Stimulated activated CD8-positive, alpha-beta memory T cell treated with anti-CD3 and anti-CD28 coated beads, Interleukin-4, amount 100 ng/mL, for 1 hour (primary cell): ENCODE measurements at places on chromosomes 12 and 14.

- no peak for DNase-seq
These were observed 68.8 kb upstream of the GTF2A1 start for GRCh38 chr14:81289516-81289915.

- no peak for DNase-seq
These were observed 410.6 kb downstream of the DAD1 start for GRCh38 chr14:22178333-22178839.

- no peak for DNase-seq
These were observed 22.6 kb downstream of the CBX5 start for GRCh38 chr12:54257332-54257731.

DNA sequence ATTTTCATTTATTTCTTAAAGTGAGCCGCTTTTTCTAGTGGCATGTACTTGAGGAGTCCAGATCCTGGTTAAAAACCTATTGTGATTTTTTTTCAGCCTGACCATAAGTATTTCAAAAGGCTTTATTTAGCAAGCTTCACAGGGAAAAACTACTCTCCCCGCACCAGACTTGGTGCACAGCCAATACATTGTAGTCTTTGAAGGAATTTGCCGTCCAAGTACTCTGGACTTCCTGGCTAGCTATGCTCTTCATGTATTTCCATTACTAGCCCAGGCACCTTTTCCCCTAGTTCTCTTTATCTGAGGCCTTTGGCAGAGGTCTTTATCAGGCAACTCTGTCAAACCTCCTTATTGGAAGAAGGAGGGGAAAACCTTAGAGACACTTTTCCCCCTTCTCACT, 234.7 kb downstream of the CCDC91 start:
- no peak for DNase-seq

GRCh38 chr12:77968021-77968420, 137.3 kb downstream of the NAV3 start:
- DNase-seq, result no peak

DNA sequence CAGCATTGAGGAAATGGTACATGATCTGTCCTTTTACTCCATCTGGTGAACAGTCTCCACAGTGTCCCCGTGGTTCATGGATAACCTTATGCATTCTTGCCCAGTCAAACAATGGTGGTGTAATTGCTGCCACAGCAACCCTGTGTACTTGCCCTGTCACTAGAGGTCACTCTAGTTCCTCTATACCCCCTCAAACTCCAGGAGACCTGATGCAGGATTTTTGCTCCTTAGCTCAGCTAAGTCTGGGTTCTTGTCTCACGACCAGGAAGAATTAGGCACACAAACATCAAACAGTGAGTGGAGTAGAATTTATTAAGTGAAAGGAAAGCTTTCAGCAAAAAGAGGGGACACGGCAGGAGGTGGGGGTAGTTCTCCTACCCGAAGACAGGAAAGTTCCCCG, 24.7 kb upstream of the EEA1 start:
- no peak for DNase-seq

DNA sequence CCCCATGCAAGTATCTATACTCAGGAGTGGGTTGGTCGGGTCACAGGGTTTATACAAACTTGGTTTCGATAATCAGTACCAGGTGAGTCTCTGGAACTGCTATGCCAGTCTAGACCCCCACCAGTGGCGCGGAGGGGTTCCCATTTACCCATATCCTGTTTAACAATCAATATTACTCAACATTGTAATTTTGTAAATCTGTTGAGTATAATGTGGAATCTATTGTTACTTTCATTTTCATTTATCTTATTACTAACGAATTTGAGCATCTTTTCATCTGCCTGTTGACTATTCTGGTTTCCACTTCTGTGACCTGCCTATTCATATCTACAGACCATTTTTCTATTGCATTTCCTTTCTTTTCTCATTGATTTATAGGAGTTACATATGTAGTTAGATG, 275.2 kb upstream of the CRY1 start:
- no peak for DNase-seq

DNA sequence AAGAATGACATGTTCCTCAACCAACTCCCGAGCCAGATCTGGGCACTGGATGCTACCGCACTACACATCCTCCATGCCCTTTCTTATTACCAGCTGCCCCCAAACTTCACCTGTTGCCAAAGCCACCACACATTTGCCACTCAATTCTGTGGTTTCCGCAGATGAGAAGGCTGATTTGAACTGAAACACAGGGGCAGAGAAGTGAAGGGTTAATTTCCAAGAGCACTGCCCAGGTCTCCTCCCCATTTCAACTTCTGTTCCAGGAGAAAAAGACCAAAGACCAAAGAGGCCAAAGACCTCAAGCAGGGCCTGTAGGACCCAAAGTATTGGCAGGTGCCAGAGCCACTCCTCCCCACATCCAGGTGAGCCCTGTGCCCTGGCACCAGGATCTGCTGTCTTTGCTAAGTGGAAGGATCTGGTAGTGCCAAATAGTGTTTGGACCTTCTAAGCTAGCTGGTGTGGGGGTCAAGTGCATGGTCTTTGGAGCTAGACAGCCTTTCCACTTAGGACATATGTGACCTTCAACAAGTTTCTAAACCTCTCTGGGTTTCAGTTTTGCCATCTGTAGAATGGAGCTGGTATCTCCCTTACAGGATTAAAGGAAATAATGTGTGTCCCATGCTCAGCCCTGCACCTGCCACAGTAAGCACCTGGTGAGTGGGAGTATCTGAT, 8.0 kb downstream of the DHRS1 start:
- DNase-seq, result no peak

GRCh38 chr14:91202234-91202974, 42.1 kb downstream of the GPR68 start:
- no peak for DNase-seq

DNA sequence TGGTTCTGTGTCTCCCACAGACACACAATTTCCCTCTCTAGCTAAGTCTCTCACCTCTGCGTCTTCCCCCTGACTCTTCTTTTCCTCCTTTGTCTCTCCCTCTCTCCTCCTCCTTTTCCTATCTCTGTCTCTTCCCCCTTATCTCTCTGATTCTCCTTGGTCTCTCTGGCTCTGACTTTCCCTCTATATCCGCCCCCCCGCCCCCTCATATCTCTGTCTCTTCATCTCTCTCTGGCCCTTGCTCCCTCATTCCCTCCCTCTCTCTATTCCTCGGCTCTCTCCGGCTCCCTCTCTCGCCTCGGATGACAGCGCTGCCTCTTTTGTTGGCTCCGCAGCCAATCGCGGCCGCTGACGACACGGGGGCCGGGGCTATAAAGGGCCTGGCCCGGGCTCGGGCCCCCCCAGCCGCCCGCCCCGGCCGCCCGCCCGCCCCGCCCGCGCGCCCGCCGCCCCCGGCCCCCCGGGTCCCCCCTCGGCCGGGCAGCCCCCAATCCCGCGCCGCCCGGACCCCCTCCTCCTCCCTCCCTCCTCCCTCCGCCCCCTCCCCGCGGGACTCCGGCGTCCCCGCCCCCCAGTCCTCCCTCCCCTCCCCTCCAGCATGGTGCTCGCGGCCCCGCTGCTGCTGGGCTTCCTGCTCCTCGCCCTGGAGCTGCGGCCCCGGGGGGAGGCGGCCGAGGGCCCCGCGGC, at the start of gene GDF11:
Gene GDF11 (plus strand): TSS at position 404 of the 687 bp plus-strand sequence. CDS start 195 bp downstream, at position 599.
- peak; percentile 56 for DNase-seq

- DNase-seq, result no peak
These were observed 28.9 kb downstream of the DEGS2 start for GRCh38 chr14:100130521-100130920.

- DNase-seq, result no peak
These were observed 16.6 kb upstream of the SFSWAP start for GRCh38 chr12:131694116-131694838.

- no peak for DNase-seq
These were observed 393 bp downstream of the SYT1 start for GRCh38 chr12:78864870-78865463.

- no peak for DNase-seq
These were observed 202.7 kb downstream of the TSPAN9 start for GRCh38 chr12:3279832-3280231.

- no peak for DNase-seq
These were observed 861.3 kb upstream of the MGAT4C start for GRCh38 chr12:87117526-87117925.
